ENCODE measurements at places on chromosomes 12 and 14.

DNA sequence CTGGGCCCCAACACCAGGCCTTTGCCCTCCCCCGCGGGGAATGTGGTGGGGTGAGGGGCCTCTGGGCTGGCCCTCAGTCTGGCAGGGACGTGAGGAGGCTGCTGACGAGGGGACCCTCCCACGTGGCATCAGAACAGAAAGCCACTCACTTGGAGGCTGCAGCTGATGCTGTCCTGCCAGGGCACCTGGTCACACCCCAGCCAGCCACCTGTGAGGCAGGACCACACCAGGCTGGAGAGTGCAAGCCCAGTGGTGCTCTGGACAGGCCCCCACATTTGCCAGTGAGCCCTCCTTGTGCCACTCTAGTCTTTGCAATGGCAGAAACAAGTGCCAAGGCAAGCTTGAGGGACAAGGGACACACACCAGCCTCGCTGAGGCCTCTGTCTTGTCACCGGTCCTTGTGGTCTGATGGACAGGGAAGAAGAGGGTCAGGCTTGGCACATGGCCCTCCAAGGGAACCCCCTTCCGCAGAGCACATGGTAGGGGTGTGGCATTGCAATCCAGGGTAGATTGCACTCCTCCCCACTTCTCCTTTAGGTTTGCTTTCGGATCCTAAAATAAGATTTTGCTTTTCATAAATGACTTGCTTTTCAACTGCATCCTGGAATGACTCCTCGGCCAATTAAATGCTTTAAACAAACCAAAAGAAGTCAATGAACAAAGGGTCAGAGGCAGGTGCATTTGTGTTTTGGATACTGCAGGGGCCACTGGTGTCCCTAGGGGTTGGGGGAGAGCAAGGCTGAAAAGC lies 53.7 kb downstream of the CCDC88C start:
- DNase-seq: no peak

DNA sequence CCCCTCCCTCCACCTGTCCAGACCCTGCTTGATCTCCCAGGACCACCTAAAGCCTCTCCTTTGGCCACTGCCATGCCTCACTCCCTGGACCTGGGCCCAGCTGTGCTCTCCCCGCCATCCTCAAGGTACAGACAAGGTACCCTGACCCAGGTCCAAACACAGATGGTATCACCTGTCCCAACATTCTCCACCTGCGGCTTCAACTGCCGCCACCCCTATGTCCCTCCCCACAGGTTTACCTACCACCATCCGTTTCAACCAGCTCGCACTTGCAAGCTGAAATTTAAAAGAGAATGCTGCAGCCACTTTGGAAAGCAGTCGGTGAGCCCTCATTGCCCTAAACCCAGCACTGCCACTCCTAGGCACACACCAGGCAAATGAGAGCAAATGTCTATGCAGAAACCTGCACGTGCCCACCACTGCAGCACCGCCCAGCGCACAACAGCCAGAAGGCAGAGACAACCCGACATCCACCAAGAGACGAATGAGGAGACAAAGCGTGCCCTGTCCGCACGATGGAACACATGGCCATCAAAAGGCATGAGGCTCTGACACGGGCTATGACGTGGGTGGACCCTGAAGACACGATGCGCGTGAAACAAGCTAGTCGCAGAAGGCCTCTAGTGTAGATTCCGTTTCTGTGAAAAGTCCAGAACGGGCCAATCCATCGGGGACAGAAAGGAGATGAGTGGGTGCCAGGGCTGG lies 71.0 kb downstream of the RFLNA start:
- no peak for DNase-seq

DNA sequence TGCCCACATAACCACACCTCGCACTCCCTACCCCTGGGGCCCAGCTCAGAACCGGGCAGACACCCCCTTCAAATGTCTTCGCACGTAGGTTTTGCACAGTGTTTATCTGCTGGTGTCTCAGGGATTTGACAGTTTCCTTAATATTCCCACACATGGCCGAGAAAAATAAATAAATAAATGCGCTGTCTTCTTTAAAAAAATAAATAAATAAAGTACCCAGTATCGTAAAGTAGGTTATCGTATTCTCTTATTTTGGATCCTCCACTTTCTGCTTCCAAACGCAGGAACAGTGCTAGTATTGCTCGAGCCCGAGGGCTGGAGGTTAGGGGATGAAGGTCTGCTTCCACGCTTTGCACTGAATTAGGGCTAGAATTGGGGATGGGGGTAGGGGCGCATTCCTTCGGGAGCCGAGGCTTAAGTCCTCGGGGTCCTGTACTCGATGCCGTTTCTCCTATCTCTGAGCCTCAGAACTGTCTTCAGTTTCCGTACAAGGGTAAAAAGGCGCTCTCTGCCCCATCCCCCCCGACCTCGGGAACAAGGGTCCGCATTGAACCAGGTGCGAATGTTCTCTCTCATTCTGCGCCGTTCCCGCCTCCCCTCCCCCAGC lies 710 bp upstream of the FOS start:
- DNase-seq: no peak

DNA sequence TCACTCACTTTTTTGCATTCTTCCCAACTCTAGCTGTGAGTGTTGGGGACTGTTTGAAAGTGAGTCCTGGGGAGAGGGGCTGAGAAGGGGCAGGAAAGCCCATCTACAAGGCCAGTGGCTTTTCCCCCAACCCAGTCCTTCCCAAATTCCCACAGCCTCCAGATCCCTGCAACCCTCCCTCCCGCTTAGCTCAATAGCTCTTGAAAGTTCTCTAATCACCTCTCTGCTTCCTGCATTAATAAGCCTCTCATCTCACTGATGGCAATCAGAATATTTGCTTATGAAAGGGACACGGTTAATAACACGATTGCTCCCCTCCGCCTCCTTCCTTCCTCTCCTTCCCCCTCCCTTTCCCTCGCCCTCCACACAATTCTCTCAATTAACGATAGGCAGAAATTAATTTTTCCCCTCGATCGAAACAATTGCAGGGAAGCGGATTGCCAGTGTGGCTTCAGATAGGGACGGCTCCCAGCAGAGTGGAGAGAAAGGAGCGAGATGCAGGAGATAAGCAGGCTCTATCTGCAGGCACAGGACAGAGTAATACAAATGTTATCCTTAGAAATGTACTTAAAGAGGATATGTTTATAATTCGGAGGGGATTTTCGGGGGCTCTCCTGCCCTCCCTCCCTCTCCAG lies 15.1 kb upstream of the GPATCH2L start:
- no peak for DNase-seq

DNA sequence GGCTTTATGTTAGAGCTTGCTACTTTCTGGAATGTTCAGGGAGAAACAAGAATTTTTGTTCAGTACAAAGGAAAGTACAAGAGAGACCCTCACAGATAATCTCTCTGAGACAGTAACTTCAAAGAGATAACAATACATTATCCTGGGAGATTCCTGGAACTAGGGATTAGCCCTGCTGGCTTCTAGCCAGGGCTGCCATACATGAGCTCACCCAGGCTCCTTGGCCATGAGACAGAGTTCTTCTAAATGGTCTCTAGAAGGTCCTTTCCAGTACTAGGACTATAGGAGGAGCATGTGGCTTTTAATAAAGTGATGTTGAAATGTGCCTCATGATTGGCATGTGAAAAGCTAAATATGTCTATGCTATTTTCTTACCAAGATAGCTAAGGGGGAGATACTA lies 342.5 kb downstream of the EMP1 start:
- no peak for DNase-seq

DNA sequence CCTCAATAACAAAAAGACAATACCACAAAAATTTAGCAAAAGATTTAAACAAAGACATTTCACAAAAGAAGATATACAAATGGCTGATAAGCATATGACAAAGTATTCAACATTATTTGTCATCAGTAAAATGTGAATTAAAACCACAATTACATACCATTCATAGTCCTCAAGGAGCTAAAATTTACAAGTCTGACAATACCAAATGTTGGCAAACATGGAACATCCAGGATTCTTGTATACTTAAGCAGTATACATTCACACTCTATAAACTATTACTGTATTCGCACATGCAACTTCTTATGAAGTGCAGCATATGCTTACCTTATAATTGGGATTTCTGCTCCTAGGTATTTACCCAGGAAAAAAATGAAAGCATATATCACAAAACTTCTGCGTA lies 49.7 kb upstream of the BDKRB2 start:
- DNase-seq: no peak

DNA sequence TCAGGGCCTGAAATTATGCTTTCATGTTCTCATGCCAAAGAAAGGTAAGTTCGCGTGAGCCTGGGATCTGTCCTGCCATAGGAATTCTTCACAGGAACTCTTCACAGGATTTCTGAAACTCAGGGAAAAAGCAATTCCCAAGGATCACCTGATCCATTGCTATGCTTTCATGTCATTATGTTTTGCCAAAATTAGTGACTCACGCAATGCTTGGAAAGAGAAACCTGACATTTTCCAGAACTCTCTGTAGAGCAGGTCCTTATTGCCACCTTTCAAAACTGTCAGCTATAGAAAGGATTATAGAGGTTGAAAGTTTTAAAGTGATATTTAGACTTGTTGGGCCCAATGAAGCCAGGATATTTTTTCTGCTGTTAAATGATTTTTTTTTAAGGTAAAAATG lies 6.3 kb upstream of the KCNJ8 start:
- DNase-seq: no peak

- no peak for DNase-seq
Measured at GRCh38 chr12:5194306-5194705, 150.6 kb downstream of the KCNA5 start.

- no peak for DNase-seq
Measured at GRCh38 chr12:72406111-72406510, 133.9 kb downstream of the TRHDE start.

DNA sequence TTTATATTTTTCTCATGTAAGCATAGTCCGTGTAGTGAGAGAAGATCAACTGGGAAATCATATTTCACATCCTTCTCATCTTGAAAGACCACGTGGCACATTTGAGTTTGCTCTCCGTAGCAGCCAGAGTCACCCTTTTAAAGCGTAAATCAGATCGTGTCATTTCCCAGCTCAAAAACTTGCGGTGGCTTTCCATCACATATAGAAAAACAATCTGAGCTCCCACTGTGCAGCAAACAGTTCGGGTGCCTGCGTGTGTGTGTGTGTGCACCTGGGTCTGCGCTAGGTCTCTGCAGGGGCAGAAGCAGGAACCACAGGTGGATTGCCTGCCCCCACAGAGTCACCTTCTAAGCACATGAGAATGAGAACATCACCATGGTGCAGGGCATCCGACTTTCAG lies 338.2 kb downstream of the TRHDE start:
- DNase-seq: no peak

- peak; percentile 76 for DNase-seq
Measured at GRCh38 chr14:51979088-51979709, 10.1 kb upstream of the RTRAF start.

- DNase-seq: no peak
Measured at GRCh38 chr14:39682582-39682981, 250.3 kb upstream of the FBXO33 start.

DNA sequence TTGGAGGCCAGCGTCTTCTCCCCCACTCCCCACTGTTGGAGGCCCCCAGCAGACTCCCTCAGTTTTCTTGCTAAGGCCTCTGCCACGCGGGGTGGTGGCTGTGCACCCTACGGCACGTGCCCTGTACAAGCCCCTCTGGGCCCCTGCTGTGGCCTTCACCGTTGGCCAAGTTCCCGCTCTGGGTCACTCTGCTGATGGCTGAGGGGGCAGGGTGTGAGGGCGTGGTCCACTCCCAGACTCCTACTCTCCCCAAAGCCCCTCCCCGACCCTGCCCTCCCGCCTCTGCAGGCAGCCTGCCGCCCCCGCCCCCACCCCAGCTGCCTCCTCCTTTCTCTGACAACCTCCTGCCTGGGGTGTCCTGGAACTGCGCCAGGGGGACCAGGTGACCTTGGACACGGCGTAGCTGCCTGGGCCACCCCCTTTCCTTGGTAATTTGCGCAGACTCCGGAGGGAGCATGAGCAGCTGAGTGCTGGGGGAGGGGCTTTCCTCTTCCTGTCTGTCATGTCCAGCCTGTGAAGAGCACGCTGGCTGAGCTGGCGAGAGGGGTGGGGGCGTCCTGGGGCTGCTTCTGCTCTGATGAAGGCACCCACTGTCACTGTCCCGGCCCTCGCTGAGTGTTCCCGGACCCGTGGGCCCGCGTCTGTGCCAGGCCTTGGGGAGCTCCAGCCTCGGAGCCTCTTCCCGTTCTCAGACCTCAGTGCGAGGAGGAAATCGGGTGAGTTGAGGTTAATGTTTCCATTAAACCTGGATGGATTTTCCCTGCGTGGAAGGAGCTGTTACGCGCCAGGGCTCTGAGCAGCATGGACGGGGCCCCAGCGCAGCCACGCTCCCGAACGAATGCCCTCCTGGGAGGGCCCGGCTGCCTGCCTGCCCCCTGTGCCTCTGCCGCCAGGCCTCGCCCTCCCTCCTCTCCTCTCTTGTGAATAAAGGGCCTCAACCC lies 85.0 kb downstream of the KIF26A start:
- no peak for DNase-seq

- DNase-seq: no peak
Measured at GRCh38 chr14:91019673-91020072, 40.8 kb downstream of the RPS6KA5 start.

- DNase-seq: no peak
Measured at GRCh38 chr14:72024043-72024407, 91.8 kb downstream of the RGS6 start.

DNA sequence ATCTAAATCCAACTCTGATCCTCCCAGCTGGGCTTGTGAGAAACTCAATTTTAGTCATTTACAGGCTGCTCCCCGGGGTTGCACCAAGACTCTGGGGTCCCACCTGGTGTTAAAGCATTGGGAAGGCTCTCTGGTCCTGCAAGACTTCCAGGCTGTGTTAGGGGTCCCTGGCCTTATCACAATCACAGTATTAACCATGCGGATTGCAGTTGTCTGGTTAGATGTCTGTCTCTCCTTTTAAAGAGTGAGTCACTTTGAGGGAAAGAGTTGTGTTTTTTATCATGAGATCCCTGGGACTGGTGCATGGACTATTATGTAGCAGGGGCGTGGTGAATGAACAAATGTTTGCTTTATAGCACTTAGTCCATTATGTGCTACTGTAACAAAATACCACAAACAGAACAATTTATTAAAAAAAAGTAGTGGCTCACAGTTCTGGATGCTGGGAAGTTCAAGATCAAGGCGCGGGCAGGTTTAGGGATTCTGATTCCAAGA lies 531.4 kb downstream of the FUT8 start:
- no peak for DNase-seq

GRCh38 chr14:102873131-102873530 lies 49.3 kb upstream of the AMN start:
- no peak for DNase-seq

DNA sequence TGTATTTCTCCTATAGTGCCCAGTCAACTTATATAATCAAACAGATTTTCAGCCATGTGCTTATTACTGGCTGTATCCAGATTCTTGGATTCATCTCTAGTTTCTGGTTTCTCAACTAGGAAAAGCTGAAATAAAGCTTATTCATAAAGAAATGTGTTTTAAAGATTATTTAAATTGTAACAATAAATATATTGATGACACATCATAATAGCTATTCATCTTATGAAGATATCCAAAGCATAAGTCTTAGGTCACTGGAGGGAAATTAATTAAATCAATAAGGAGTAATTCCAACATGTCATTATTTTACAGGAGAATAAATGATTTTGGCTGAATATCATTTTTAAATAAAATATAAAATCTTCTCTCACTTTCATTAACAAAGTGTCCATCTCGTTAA lies 32.1 kb upstream of the KRR1 start:
- DNase-seq: no peak
